ENCODE measurements at places on chromosomes 13 and 19. TPM values are rescaled to one million over a fixed set of nuclear protein-coding genes. Genes with fewer than 3 reads are reported as not detected.

DNA sequence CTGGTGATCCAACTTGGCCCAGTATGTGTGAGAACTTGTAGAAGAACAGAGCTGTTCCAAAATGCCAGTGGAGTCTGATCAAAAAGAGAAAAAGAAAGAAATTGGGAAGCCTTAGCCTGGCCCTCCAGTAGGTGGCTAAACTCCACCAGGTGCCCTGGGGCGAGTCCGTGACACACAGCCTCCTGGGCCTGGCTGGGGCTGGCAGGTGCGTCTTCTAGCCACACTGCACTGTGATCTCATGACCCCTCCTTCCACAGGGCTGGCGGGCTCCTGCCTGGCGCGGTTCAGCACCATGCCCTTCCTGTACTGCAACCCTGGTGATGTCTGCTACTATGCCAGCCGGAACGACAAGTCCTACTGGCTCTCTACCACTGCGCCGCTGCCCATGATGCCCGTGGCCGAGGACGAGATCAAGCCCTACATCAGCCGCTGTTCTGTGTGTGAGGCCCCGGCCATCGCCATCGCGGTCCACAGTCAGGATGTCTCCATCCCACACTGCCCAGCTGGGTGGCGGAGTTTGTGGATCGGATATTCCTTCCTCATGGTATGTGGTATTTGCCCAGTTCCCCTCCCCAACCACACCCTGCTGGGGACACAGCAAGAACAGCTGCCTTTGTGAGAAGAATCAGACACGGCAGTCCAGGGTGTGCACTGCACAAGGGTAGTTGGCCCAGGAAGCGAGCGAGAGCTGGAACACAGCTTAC, 53.7 kb downstream of the RAB20 start:
- H3K36me3 ChIP-seq = no peaks in the 10 kb centered on the region
- H3K27me3 ChIP-seq = no peaks in the 10 kb centered on the region
- no peak overlapping the region for H3K4me3 ChIP-seq
- H3K27ac ChIP-seq = no peak overlapping the region
- H3K4me1 ChIP-seq = no peaks in the 10 kb centered on the region

Gene FGF22
- total RNA-seq = not detected

DNA sequence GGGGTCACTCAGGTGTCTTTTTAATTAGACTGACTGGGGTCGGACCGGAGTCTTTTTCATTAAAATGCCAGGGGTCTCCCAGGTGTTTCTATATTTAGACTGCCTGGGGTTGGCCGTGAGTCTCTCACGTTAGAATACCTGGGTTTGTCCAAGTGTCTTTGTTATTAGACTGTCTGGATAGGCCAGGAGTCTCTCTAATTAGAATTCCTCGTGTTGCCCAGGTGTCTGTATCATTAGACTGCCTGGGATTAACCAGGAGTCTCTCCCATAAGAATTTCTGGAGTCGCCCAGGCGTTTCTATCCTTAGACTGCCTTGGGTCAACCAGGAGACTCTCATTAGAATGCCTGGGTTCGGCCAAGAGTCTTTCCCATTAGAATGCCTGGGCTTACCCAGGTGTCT, 1445.7 kb downstream of the UQCRFS1 start:
- H3K4me3 ChIP-seq = no peak overlapping the region
- no peak for DNase-seq
- H3K27me3 ChIP-seq = no peaks in the 10 kb centered on the region
- peaks cover 7% of the 10 kb centered on the region for H3K36me3 ChIP-seq
- H3K4me1 ChIP-seq = no peaks in the 10 kb centered on the region
- no peak overlapping the region for H3K27ac ChIP-seq

GRCh38 chr13:78787190-78787589, 128.2 kb upstream of the OBI1 start:
- no peaks in the 10 kb centered on the region for H3K4me1 ChIP-seq
- DNase-seq = no peak
- no peaks in the 10 kb centered on the region for H3K36me3 ChIP-seq

- H3K36me3 ChIP-seq = no peaks in the 10 kb centered on the region
- no peak overlapping the region for H3K4me3 ChIP-seq
- H3K4me1 ChIP-seq = no peaks in the 10 kb centered on the region
- peaks cover 9% of the 10 kb centered on the region for H3K27me3 ChIP-seq
Observed at GRCh38 chr13:44425815-44426078, 52.1 kb downstream of the SERP2 start.

DNA sequence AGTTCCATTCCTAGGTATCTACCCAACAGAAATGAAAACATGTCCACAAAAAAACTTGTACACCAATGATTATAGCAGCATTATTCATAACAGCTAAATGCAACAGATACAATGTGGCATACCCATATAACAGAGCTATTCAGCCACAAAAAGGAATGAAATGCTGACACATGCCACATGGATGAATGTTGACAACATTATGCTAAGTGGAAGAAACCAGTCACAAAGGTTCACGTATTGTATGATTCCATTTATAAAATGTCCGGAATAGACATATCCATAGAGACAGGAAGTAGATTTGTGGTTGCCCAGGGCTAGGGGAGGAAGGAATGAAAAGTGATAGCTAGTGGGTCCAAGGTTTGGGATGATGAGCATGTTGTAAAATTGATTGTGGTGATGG, 10.8 kb downstream of the CRYL1 start:
- no peaks in the 10 kb centered on the region for H3K4me1 ChIP-seq
- no peak for DNase-seq
- H3K27ac ChIP-seq = no peak overlapping the region

Gene SIGLEC8
- total RNA-seq = not detected

GRCh38 chr13:113540523-113540922, 44.0 kb upstream of the TFDP1 start:
- H3K27me3 ChIP-seq = no peaks in the 10 kb centered on the region
- H3K27ac ChIP-seq = no peak overlapping the region
- no peak overlapping the region for H3K4me3 ChIP-seq
- DNase-seq = no peak
- H3K4me1 ChIP-seq = peaks cover 5% of the 10 kb centered on the region

Gene CEACAM1
- 5.2 TPM for total RNA-seq

- no peaks in the 10 kb centered on the region for H3K36me3 ChIP-seq
- no peak overlapping the region for H3K4me3 ChIP-seq
- DNase-seq = no peak
- H3K4me1 ChIP-seq = no peaks in the 10 kb centered on the region
- H3K27me3 ChIP-seq = no peaks in the 10 kb centered on the region
Observed at GRCh38 chr13:21901336-21901735, 230.5 kb downstream of the FGF9 start.

- peaks cover 46% of the 10 kb centered on the region for H3K36me3 ChIP-seq
- DNase-seq = no peak
- H3K27ac ChIP-seq = peak overlapping the region; percentile 6
- no peaks in the 10 kb centered on the region for H3K27me3 ChIP-seq
Observed at GRCh38 chr19:41311613-41312012, 1.6 kb downstream of the CCDC97 start.
